Right lung (tissue), 10 donors: ENCODE measurements at places on chromosomes 11 and 22. TPM values are rescaled to one million over a fixed set of nuclear protein-coding genes. Genes with fewer than 3 reads are reported as not detected.

DNA sequence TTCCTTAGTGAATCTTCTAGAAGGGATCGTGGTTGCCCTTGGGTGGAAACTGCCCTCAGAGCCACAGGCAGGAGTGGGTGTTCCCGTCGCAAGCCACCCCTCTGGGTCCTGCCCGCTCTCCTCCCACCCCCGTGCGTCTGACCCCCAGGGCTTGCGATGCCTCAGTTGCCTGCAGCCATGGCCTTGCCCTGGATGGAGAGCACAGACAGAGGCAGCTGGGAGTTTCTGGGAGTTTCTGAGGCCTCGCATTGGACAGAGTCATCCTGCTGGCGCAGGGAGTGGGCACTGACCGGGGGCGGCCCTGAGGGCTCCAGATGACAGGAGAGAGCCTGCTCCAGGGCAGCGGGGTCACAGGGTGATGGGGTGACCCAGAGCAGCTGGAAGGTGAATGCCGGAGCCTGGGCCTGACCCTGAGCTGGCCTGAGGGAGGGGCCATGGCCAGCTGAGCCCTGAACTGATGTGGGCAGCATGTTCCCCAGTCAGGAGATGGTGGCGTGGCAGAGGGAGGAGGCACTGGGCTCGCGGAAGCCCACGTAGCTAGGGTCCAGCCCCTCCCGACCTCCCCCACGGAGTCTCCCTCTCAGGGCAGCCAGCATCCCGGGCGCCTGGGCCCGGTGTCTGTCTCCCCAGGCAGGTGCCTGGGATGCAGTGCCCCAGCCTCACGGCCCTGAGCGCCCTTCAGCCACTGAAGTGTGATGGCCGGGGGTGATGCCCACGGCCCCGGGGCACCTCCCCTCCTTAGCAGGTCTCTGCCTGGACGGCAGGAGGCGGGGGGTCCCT, 1236.2 kb downstream of the BRD1 start:
- no peak for DNase-seq

DNA sequence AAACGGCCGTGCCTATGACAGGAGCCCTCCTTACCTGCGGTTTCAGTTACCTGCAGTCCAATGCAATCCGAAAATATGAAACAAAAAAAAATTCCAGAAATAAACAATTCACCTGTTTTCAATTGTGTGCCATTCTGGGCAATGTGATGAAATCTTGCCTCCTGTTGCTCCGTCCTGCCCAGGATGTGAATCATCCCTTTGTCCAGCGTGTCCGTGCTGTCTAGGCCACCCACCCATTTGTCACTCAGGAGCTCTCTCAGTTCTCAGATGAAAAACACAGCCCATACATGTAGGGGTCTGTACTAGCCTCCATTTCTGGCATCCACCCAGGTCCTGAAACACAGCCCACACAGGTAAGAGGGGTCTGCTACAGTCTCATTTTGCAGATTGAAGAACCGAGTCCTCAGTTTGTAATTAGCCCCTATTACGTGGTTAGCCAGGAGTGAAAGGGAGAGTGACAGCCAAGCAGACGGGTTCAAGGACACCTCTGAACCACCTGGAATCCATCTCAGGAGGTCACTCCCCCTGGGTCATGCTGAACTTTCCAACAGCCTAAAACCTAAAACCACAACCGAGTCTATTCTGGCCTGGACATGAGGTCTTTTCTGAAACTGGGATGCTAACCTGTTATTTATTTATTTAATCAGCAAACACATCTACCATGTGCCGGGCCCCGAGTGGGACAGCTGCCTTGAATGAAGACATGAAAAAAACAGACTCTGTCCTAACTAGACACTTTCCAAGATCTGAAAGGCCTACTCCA, 317.2 kb downstream of the SHANK2 start:
- DNase-seq = no peak

DDIAS gene
- 5.9 TPM for polyA plus RNA-seq

DNA sequence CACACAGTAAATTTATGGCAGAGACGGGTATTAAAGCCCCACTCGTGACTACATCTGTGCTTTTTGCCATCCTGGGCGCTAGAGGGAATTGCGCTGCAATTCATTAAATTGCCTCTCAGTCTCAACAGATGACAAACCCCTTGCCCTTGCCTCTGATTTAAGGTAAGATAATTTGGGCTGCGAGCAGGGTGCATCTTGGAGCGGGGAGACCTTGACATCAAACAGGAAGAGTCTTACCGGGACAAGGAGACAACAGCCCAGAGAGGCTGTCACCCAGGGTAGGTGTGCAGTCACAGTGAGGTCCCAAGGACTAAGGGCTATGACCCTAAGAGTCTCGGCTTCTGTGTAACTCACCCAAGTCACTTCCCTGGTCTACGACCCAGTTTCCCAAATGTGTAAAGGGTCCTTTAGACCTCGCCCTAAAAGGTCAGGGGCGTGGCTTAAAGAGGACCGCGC, 449 bp upstream of the TOM1 start:
- DNase-seq = peak; percentile 20

DNA sequence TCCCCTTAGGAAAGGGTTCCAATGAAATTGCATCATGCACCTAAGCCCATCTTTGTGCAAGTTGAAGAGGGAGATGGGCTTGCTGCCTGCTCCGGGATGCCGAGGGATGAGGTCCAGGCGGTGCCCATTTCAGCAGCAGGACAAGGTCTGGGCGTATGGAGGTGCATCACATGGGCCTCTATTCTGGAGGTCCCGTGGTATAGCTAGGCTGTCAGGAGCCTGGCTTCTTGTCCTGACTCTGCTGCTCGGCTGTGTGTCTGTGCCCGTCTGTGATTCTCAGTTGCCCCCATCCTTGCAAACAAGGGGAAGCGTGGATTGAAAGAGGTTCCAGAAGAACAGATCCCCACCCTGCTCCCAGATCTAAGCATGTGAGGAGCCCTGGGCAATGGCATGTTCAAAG, 130.0 kb downstream of the OSBP2 start:
- DNase-seq = no peak

GRCh38 chr11:75667831-75668450, 897 bp downstream of the MAP6 start:
- peak; percentile 46 for DNase-seq

GRCh38 chr11:44747316-44747715, 20.6 kb downstream of the TSPAN18 start:
- no peak for DNase-seq

DNA sequence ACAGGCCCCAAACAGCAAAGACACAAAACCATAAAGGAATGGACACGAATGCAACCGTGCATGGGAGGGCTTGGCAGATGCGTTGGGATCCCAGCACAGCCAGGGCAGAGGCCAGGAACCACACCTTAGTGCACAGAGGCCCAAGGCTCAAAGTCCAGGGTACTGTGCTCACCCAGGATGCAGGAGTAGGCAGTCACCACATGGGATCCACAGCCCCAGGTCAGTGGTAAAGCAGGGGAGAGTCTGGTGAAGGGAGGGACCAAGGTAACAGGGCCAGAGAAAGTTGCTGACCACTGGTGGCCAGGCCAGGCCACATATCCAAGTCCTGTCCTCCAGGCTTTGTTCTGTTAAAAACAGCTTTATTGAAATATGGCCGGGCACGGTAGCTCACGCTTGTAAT, 6.5 kb upstream of the CERK start:
- no peak for DNase-seq

DNA sequence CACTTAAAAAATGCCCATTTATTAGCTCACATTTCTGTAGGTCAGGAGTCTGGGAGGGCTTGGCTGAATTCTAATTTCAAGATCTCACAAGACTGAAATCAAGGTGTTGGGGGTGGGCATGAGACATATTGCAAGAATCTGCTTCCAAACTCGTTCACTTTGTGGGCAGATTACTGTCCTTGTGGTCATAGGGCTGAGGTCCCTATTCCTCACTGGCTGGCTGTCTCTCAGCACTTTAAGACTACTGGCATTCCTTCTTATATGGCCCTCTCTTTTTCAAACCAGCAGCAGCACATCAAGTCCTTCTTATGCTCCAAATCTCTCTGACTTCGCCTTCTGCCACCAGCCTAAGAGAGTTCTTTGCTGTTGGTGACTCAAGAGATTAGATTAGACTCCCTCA, 27.8 kb upstream of the MYOD1 start:
- DNase-seq = no peak

DNA sequence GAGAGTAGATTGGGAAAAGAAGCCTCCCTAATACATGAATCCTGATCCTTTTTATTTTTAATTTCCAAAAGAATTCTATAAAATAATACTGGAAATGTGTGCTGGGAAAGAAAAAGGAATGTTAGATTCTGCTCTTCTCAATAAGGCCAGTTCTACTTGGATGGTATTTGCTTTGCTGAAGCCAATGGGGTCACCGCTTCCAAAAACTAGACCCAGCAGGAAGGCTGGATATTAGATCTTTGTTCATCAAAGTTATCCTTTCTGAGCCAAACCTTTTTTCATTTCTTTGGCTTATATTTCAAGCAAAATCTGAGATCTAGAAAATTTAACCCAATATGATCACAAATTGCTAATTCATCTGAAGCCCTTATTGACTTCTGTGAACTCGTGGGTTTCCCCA, 41.4 kb downstream of the SCUBE2 start:
- no peak for DNase-seq

UQCR10 gene
- polyA plus RNA-seq = 118 TPM

- no peak for DNase-seq
These were observed 11.9 kb upstream of the CLMP start for GRCh38 chr11:123206791-123207434.

DNA sequence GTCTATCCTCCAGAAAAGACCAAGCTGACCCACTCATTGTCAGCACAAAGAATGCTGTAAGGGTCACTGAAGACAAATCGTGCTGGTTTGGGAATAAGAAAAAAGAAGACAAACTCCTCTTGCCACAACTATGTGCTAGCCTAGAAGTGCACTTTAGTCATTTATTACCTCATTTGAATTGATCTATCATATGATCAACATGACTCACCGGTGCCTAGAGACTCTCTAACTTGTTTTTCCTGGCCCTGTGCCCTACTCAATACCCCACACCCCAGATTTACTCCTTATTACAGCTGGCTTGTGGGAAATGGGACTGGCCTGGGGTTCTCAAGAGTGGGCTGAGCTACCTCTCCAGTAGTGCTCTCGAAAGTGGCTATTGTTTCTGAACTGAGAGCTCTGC, 35.9 kb upstream of the HORMAD2 start:
- no peak for DNase-seq

DNA sequence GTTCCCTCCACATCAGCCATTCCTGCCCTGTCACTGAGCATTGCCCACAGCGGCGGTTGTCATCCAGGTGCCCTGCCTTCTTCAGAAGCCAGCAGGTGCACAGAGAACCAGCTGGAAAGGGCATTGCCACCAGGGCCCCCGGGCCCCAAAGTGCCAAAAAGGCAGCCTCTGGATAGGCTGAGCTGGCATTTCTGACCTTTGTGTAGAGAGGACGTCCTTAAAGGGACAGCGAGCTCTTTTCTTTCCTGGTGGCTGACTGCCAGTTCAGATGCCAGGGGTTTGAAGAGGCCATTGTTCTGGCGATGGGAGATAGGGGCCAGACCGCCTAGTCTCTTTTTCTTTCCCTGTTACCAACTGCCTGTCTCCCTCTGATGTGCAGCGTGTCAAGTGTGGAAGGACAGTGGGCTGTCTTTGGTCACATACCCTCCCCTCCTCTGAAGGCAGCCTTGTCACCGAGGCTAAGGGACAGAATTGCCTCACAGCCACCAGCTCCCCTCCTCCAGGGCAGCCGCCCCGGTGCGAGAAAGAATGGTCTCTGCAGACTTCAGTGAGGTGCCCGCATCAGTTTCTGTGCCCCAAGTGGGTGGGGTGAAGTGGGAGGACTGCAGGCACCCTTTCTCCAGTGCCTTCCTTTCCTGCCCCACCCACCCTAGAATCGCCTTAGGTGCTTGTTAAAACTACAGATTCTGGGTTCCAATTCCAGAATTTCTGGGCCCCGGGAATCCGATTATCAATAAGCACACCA, 109.6 kb downstream of the SCN3B start:
- DNase-seq = no peak

DNA sequence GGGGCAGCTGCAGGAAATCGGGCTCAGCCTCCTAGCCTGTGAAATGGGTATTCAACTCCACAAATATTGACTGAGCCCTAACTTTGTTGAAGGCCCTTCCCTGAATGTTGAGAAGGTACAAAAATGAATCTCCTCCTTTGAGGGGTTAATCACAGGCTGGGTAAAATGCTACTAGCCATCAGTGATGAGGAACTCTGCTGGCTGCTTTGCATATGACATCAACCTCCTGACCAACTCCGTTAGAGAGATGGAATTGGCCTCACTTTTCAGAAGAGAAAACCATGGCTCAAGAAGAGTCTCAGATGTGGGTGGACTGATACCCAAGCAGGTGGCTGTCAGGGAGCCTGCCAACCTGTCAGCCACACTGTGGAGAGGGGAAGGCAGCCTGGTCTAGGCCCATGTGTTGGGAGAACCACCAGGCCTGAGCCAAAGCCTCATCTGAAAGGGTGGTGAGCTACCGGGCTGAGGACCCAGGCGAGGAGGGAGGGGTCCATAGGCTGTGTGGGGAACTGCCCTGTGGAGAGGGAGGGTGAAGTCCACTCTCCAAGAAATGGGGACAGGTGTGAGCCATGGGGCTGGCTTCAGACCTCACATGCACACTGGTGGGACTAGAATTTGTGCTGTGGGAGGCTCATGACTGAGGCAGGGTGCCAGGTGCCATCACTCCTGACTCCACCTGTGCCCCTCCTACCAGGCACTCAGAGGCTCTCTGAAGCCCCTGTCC, 11.8 kb downstream of the CDCA5 start:
- DNase-seq = no peak

GRCh38 chr22:40328546-40329456, 17.5 kb upstream of the ADSL start:
- DNase-seq = no peak

- no peak for DNase-seq
These were observed 2.7 kb upstream of the SREBF2 start for GRCh38 chr22:41830174-41830573.

- DNase-seq = no peak
These were observed 315.2 kb downstream of the BLID start for GRCh38 chr11:121800731-121801393.

PDXP gene
- polyA plus RNA-seq = 10.2 TPM

- no peak for DNase-seq
These were observed 126.0 kb downstream of the OR4A5 start for GRCh38 chr11:54832676-54833075.

TCF20 gene
- polyA plus RNA-seq = 23.0 TPM

GRCh38 chr22:17087498-17088131, 2.8 kb downstream of the IL17RA start:
- no peak for DNase-seq

DNA sequence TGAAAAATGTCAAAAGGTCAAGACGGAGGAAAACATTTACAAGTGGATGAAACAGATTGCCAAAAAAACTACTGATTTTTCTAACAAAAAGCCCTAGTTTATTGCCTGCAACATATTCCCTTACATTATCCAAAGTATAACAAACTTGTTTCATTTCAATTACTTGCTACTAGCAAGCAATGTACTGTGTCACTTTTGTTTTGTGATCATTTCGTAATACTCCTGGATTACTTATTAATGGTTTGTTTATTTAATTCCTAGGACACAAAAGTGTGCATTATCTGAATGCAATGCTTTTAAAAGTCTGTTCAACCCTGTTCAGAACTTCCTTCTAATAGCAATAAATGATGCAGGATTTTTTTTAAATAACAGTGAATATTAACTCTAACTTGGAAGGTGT, 50.9 kb downstream of the CCDC34 start:
- peak; percentile 29 for DNase-seq

DNA sequence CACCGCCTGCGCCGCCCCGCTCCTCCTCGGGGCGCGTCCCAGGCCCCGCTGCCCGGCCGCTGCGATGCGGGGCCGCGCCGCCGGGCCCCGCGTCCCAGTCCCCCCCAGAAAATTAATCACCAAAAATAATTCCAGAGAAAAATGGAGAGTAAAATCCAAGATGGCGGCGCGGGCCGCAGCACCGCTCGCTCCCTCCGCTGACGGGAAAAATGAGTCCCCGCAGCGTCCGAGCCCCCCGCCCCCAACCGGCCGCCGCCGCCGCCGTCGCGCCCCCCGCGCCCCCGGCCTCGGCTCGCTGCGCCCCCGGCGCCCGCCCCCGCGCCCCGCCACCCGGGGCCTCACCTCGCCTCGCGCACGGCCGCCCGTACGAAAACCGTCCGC, at the start of gene KMT5B:
Gene KMT5B, minus strand, starts transcription at position 162 of the 381 bp plus-strand sequence. CDS start 23,220 bp downstream, outside the sequence.
- peak; percentile 75 for DNase-seq
